Germinal center (tissue), 1 donor: ENCODE measurements at places on chromosomes 16 and 17.

- no peak for DNase-seq
These were observed 17.8 kb downstream of the STX8 start for GRCh38 chr17:9557857-9558256.

DNA sequence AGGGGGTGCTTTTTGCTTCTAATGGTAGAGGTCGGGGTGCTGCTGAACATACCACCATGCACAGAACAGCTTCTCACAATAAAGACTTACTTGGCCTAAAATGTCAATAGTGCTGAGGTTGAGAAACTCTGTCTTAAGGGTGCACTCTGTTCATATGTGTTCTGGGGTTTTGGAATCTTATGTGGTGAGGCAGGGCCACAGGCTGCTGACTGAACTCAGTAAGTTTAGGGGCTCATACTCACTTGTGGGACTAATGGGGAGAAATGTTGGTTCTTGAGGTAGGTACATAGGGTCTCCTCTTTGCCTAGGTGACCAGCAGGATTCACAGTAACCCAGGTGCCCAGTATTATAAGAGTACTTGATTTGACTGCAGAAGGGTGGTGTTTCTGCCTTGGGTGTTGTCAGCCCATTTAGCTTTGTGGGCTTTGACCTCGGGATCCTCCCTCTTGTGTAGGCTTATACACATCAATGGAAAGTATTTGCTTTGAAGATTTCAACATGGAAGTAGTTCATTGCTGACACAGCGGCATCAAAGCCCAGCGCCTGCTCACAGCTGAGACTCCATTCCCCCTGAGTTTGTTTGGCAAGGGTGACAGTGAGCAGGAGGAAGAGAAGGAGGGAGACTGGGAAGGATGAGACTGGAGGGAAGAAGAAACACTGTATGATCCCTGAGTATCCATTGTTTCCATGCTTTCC, 17.2 kb downstream of the SLC7A6 start:
- DNase-seq: no peak

GRCh38 chr16:3954411-3954921, 74.0 kb upstream of the CREBBP start:
- DNase-seq: no peak

- no peak for DNase-seq
These were observed 219.2 kb upstream of the CDH5 start for GRCh38 chr16:66147291-66147690.

GRCh38 chr17:77494664-77495435, 354.1 kb downstream of the SEC14L1 start:
- DNase-seq: peak; percentile 85

DNA sequence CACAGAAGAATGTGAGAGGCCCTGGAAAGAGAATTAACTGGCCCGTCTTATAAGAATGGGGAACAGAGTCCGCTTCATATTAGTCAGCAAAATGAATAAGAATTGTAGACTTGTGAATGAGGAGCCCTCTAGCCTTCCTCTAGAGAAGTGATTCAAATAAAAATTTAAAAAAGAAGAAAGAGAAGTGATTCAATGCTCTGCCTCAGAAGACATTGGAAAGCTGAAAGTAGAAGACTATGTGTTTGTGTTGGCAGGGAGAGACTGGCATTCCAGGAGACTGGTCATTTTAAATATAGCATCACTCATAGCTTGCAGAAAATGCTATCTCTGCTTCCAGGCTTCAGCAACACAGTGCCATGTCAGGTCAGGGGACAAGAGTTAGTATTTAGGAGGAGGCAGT, 190.6 kb upstream of the HS3ST3A1 start:
- DNase-seq: no peak

DNA sequence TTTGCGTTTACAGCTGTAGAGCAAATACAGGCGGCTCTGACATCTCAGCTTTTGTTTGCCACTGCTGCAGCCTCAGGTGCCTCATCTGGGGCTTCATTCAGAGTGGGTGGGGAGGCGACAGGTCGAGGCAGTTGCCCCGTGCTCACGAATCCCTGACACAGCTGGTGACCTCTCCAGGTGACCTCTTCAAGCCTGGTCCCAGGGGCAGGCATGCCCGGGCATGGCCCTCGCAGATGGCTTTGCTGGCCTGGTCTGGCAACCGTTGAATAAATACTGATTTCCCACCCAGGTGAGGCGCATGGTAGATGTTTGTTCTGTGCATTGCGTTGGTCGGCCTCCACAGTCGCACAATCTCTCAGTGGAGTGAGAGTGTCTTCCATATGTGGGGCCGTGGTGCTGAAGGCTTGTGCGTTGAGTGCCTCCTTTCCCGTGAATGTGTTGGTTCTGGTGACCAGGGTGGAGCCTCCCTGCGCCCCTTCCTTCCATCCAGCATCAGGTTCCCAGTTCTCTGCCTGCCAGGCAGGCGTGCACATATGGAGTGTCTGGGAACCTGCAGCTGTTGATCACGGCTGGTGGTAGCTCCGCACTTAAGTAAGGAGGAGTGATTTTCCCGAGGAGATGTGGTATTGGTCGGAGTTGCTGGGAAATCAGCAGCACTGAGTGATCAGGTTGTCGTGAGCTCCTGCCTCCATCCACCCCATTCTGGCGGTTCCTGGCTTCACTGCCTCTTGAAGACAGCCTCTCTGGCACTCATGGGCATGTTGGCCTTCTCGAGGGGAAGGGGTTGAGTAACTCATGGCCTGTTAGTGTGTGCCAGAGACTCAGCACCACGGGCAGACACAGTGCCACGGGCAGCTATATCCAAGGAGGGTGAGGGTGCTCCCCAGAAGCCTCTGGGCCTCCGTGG, 149.7 kb downstream of the RPTOR start:
- no peak for DNase-seq

DNA sequence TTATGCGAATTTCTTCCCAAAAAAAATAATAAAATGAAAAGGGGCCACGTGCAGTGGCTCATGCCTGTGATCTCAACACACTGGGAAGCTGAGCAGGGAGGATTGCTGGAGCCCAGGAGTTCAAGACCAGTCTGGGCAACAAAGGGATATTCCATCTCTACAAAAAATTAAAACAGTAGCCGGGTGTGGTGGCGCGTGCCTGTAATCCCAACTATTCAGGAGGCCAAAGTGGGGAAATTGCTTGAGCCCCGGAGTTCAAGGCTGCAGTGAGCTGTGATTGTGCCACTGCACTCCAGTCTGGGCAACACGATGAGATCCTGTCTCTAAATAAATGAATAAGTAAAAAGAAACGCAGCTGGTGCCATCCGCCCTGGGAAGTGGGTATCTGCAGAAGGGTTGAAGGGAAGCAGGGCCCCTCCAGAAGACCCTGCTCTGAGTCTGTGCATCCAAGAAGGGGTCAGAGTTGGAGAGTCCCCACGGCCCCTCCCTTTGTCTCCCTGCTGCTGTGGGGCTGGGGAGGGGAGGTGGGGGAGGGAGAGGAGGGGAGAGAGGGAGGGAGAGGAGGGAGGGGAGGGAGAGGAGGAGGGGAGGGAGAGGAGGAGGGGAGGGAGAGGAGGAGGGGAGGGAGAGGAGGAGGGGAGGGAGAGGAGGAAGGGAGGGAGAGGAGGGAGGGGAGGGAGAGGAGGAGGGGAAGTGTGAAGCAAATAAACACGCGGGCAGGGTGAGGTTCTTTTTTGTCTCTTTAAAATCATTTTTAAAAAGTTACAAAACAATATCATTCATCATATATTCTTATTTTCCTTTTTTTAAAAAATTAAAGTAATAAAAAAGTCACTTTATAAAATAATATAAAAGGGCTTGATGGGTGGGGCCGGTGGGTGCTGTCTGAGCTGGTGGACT, 5.0 kb upstream of the MYADML2 start:
- no peak for DNase-seq

GRCh38 chr16:68626557-68626956, 18.6 kb upstream of the CDH3 start:
- DNase-seq: no peak

GRCh38 chr17:43641416-43641815, 20.3 kb downstream of the MEOX1 start:
- DNase-seq: no peak

- no peak for DNase-seq
These were observed 2.1 kb downstream of the FMNL1 start for GRCh38 chr17:45223539-45224528.

DNA sequence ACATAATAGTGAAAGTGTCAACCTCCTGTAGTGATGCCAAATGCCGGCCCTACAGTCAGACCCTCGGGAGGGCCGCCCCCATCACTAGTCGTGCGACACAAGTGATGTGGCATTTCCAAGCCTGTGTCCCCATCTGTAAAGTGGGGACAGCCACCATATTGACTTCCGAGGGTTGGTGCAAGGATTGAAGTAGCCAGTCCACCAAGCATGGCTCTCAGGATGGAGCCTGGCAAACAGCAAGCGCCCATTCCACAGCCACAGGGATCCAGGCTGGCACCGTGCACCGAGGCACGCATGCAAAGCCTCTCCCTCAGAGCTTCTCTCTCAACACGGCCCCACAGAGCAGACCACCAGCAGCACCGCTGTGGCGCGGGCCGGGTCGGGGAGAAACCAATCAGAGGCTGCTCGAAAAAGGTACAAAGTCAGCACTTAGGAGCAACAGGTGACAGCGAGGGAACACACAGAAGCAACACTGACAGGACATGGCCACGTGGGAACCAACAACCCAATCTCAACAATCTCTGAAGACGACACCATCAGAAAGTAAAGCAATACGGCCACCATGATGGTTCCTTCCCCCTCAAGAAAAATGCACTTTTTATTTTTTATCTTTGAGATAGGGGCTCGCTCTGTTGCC, 20.6 kb downstream of the ZCCHC14 start:
- DNase-seq: no peak

DNA sequence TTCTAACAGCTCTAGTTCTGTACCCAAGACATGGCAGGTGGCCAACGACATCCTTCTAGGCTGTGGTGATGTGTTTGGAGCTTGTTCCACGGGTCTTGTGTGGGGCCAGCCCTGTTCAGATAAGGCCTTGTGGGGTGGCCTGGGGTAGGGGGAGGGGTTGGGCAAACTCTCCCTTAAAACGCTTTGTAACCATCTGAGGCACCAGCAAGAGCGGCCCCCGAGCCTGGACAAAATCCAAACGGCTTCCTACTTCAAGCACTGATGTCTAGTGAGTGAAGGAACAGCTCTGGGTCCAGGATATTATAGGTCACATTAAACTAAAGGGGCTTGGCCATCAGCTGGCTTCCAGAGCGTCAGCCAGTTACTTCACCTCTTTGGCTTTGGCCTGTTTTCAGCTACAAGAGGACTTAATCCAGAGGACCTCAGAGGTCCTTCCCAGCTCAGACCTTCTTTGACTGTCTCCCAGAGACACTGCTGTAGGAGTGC, 11.9 kb downstream of the SERPINF1 start:
- DNase-seq: no peak

DNA sequence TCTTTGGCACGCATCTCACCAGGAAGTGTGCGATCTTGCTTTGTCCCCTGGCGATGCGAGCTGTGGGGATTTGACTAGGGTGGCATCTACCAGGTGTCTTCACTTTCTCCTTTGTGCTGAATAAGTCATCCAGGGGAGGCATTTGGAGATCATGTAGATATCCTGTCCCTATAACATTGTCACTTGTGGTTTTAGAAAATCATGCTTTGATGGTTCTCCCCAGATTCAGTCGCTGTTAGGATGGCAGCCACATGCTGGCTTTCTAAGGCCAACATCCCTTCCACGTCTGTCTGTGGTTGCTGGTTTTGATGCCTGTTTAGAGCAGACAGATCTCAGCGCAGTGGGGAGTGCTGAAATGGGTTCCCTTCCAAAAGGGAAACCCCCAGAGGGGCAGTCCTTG, 2.5 kb downstream of the ADAD2 start:
- no peak for DNase-seq

DNA sequence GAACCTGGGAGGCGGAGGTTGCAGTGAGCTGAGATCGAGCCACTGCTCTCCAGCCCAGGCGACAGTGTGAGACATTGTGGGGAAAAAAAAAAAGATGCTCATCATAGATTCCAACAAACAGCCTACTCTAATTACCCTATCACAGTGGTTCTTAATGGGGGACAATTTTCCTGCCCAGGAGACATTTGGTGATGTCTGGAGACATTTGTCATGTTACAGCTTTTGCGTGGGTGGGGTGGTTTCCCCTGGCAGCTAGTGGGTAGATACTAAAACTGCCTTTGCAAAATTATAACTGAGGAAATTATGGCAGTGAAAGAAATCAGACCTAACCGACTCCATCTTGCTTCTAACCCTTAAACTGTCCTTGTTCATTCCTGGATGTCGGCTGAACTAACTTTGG, 92.5 kb upstream of the RBL2 start:
- no peak for DNase-seq

DNA sequence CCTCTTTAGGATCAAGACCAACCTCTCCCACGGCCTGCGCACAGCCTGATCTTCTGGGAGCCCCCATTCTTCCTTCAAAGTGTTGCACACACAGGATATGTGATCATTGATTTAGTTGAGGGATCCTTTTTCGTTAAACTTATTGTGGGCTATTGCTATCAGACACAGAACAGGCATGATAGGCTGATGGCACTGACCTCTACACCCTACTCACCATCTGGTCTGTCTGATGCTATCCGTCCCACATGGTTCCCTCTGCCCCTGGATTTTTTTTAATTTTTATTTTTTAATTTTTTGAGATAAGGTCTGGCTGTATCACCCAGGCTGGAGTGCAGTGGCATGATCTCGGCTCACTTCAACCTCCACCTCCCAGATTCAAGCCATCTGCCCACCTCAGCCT, 19.2 kb upstream of the LITAF start:
- DNase-seq: no peak

GRCh38 chr17:81824595-81824994, 8.5 kb downstream of the MCRIP1 start:
- no peak for DNase-seq

DNA sequence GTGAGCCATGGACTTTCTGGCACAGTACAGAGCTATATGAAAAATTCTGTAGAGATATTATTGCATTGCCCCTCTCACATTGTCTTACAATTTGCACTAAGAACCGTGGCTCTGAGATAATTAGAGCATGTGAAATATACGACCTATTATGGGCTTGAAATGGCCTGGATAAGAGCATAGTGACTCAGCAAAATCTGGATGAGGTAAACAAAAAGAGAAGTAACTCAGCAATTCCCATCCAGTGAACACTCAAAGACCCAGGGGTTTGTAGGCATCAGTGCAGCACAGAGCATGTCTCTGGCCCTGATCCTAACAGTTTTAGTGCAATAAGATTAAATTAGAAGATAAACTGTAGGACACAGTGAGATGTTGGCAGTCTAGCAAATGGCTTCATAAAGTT, 317.2 kb upstream of the MYOCD start:
- DNase-seq: no peak

DNA sequence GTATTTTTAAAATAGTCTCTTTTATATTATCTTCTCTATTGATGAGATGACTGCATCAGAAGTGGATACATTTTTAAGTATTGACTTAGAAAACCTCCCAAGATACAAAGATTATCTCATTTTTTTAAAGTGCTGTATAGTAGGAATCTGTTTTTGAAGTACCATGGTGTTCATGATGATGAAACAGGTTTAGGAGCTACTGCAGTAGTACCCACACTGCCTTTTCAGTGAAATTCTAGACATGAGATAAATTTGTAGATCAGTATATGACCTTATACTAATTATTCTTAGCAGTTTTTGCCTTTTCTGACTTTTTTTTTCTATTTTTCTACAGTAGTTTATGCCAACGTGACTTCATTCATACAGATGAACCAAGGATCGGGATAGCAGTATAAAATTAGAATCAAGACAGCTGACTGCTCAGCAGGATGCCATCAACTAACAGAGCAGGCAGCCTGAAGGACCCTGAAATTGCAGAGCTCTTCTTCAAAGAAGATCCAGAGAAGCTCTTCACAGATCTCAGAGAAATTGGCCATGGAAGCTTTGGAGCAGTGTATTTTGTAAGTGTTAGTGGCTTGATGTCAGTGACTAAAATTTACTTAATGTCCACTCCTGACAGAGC, 61.1 kb downstream of the TAOK1 start:
- no peak for DNase-seq

- DNase-seq: no peak
These were observed 173.6 kb downstream of the PRKCA start for GRCh38 chr17:66476014-66476413.

GRCh38 chr16:66695935-66696668, 441 bp downstream of the CMTM4 start:
- DNase-seq: no peak
